Stimulated activated CD8-positive, alpha-beta memory T cell treated with anti-CD3 and anti-CD28 coated beads, Interleukin-7, amount 100 ng/mL, for 4 hours (primary cell): ENCODE measurements at places on chromosomes 13 and 19.

DNA sequence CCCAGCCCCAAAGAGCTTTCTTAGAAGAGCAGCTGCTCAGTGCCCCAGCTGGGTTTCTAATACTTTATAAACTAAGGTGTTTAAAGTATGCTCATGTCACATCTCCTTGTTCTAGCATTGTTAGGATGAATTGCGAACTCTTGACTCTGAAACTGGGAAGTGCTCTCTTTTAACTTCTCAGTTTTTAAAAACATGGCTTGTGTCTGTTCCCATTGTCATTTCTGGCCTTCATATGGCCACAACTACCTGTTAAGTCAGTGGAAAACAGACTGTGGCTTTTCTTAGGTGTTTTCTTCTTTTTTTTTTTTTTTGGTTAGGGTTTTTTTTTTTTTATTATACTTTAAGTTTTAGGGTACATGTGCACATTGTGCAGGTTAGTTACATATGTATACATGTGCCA, 164.7 kb downstream of the KCNRG start:
- no peak for DNase-seq

DNA sequence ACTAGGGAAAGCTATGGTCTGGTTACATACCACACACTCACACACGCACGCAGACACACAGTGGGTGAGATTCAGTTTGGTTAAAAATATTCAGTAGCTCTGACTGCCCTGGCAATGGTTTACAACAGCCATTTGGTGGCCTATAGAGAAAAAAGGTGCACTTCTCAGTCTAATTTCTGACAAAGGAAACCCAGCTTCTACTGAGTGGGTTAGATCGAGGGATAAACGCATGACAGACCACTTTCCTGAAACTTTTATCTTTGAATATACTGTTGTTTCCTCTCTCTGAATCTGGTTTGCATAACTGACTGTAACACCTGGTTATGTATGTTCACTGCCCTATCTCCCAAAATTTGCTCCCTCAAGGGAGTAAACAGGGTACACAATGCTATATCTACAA, 2.5 kb downstream of the LIG4 start:
- DNase-seq: no peak

GRCh38 chr19:2049741-2050348, 1.2 kb downstream of the MKNK2 start:
- DNase-seq: peak; percentile 49

- DNase-seq: no peak
Observed at GRCh38 chr19:3977242-3978143, 6.6 kb upstream of the DAPK3 start.

DNA sequence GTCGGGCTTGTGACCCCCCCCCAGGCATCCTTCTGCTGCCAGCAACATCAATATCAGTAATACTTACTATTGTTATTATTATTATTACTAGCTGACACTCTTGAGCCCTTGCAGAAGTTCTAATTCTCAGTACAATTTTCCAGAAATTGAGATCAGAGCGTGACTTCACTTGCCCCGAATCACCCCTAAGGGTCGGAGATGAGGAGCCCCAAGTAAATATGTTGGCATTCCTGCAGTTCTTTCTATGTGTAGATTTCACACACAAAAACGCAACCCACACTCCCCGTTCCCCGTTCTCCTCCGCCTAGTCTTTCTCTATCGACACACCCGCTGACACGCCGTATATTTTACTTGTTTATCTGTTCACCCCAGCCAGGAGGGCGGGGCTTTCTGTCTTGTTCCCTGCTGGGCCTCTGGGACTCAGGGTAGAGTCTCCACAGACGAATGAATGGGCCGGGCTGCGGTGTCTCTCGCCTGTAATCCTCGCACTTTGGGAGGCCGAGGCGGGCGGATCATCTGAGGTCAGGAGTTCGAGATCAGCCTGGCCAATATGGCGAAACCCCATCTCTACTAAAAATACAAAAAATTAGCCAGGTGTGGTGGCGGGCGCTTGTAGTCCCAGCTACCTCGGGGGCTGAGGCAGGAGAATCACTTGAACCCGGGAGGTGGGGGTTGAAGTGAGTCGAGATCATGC, 14.7 kb downstream of the TLE5 start:
- no peak for DNase-seq

- no peak for DNase-seq
Observed at GRCh38 chr13:106986033-106986484, 418.1 kb upstream of the ARGLU1 start.

DNA sequence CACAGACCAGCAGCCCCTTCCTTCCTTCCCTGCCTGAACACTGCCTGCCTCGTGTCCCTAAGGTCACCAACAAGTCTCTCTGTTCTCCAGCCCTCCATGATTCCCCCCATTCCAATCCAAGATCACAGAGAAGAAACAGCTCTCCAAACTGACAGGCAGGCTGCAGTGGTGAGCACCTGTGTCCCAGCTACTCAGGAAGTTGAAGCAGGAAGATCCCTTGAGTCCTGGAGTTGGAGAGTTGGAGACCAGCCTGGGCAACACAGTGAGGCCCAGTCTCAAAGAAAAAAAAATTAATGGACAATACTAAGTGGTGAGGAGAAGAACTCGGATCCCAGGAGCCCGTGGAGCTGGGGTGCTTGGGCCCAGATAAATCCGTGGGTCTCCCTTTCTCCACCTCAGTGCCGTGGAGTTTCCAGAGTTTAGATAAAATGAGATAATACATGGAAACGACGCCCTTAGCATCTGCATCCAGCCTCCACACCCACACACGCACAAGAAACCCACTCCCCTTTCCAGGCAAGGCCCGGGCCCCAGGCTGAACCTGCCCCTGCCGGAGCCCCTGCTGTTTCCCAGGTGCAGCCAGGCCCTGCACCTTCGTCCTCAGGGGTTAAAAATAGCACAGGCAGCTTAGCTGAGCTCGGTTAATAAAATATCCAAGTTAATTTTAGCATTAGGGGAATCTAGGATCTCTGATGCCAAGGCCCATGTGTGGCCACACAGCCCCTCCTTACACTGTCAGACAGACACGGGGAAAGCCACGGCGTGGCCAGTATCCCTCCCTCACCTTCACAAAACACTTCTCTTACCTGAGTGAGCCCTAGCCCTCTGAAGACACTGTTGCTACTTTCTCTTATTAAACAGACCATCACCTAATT, 4.7 kb downstream of the RASA3 start:
- no peak for DNase-seq

DNA sequence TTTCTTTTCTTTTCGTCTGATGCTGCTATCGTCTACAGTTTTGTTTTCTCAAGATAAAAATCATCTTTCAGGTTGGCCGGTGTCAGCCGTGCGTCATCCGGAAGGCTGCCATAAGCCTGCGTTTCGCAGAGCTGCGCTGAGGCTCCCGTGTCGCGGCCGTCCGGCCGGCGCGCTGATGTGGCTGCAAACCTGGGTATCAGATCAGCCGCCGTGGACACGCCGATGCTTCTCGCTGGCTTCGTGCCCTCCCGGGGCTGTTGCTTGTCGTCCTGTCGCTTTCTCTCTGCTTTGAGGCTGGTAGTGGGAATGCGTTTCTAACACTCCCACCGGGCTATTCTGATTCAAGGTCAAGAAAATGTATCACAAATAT, 45.9 kb upstream of the TFDP1 start:
- DNase-seq: no peak

- DNase-seq: no peak
Observed at GRCh38 chr13:90427322-90428272, 919.9 kb upstream of the MIR17HG start.

GRCh38 chr13:59461411-59461810, 702.3 kb downstream of the DIAPH3 start:
- DNase-seq: no peak

DNA sequence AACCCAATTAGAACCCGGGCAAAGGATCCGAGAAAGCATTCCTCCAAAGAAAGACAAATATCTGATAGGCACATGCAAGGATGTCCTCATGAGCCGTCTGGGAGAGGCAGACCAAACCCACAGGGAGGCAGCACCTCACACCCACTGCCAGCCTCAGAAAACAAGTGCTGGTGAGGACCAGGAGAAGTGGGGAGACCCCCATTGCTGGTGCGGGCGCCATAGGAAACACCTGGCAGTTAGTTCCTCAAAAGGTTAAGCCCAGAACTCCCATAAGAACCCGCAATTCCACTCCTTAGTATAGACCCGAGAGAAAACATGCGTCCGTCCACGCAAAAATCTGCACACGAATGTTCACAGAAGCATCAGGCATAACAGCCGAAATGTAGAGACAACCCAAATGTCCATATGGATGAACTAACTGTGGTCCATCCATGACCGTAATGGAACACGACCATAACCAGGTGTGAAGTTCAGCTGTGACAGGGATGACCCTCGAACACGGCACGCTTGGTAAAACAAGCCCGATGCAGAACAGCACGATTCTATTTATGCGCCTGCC, 7.9 kb downstream of the ZNF787 start:
- no peak for DNase-seq

DNA sequence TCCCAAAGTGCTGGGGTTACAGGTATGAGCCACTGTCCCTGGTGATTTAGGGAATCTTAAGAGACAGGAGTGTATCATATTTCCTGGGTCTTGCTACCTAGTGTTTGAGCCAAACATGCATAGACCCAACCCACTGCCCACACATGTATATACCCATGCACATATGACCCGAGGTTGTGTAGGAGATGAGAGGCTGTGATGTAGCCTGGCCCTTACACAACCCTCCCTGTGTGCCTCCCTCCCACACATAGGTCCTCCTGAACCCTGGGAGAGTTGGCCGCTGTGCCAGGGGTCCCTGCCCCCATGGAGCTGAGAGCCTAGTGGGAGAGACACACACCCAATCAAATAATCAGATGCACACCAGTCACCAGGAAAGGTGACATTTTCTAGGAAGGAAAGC, 365.9 kb downstream of the ZNF536 start:
- DNase-seq: no peak

DNA sequence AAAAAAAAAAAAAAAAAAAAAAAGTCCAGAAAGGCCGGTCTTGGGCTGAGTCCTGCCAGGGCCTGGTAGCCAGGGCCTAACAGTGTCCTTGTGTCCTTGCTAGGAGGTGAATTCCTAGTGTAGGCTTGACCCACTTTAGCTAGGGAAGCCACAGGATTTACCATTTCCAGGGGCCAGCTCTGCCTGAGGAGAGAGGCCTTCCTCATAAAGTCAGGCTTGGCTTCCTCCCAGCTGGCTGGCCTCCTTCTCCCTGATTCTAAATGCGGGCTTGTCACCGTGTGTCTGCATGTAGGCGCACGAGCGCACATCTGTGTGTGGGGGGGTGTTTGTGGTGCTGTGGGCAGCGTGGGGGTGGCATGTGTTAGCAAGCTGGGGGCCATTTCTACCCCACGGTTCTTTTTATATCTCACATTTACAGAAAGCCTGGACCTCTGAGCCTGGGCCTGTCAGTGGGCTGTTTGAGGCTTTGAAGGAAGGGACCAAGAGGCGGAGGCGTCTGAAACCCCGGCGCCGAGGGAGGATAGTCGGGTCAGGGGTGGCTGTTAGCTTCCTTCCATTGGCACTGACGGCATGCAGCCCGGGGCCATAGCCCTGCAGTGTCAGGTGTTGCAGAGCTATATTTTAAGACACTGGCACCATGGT, 31.7 kb downstream of the IER2 start:
- DNase-seq: peak; percentile 29

DNA sequence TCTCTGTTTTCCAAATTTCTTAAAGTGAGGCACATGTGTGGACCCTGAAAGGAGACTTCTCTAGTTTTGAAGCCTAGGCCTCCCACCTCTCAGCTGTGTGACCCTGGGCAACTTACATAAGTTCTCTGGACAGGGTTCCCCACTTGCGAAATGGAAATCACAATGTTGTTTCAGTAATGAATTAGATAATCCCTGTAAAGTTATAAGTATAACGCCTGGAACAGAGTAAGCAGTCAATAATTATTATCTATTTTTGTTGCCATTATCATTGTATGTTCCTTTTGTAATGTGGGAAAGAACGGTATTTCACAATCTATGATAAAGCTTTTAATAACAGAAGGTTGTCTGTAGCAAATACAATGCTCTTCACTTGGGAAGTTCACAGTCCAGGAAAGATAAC, 437.3 kb upstream of the ZNF507 start:
- no peak for DNase-seq

DNA sequence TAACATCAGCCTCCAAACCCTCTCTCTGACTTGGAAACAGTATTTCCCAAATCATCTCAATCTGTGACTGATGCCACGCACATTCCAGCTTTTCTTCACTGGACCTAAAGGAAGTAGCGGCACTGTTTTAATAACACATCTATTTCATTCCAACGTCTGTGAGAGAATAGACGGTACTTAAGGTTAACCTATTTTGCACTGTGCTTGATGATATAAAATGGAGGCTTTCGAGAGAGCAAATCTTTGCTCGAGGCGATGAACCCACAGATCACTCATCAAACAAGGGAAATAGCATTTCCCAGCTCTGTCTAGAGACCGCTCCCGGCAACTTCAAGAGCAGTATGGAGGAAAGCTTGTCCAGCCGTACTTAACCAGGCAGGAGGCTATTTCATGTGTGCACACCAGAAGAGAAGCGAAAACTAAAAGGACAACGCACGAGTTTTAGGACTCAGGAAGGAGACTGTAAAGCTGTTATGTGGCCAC, 2.9 kb downstream of the UBL3 start:
- DNase-seq: no peak

- no peak for DNase-seq
Observed at GRCh38 chr13:98613591-98613990, 36.7 kb upstream of the STK24 start.

DNA sequence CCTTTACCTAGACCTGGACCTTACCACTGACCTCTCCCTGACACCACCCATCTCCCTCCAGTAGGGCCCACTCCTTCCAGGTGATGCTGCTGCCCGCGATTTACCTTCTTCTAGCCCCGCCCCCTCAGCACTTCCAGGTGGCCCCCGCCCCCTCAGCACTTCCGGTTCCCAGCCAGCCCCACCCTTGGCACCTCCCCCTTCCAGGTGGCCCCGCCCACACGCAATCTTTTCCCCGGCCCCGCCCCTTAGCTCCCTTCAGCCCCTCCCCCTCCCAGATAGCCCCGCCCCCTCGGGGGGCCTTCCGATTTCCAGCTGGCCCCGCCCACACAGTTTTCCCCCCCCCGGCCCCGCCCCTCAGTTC, 586 bp downstream of the LIG1 start:
- peak; percentile 88 for DNase-seq

DNA sequence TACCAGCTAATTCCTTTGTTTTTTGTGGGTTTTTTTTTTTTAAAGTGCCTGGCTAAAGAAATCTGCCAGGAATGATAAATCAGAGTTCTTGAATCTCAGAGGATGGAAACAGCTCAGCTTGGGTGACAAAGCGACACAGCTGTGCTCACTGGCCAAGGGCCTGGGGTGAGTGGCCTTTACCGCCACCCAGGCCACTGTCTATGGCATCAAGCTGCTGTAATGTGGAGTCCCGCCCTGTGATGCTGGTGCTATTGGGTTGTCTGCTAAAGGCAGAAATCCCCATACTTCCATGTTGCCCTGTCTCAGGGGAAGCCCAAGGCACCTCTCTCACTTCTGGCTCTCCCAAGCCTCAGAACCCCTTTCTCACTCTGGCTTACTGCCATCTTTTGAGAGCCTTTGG, 82.6 kb upstream of the FARP1 start:
- no peak for DNase-seq

- DNase-seq: no peak
Observed at GRCh38 chr19:13825489-13826441, 30.5 kb downstream of the ZSWIM4 start.

GRCh38 chr13:28117689-28118377, 17.5 kb upstream of the FLT3 start:
- no peak for DNase-seq
